ENCODE measurements at places on chromosomes 1 and 21.

- no peak for DNase-seq
These were observed 14.5 kb downstream of the KRTAP10-1 start for GRCh38 chr21:44525391-44526095.

GRCh38 chr1:212247179-212247721 is 38.0 kb upstream of the PPP2R5A start:
- DNase-seq: peak; percentile 67

DNA sequence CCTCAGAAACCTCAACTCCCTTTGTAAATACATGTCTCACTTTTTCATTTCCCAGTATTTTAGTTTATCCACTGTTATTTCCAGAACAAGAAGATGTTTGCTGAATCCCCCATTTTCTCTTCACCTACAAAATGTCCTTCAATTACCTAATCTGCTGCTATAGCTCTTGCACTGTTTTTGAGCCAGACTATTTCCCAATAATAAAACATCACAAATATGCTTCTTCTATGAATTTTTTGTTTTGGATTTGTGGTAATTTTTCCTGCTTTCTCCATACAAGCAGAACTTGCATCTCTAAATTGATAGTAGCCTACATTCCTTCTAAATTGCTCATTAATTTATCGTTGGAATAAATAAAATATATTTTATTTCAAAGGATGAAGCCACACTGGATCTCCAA is 199.6 kb upstream of the C1orf87 start:
- peak; percentile 51 for DNase-seq

DNA sequence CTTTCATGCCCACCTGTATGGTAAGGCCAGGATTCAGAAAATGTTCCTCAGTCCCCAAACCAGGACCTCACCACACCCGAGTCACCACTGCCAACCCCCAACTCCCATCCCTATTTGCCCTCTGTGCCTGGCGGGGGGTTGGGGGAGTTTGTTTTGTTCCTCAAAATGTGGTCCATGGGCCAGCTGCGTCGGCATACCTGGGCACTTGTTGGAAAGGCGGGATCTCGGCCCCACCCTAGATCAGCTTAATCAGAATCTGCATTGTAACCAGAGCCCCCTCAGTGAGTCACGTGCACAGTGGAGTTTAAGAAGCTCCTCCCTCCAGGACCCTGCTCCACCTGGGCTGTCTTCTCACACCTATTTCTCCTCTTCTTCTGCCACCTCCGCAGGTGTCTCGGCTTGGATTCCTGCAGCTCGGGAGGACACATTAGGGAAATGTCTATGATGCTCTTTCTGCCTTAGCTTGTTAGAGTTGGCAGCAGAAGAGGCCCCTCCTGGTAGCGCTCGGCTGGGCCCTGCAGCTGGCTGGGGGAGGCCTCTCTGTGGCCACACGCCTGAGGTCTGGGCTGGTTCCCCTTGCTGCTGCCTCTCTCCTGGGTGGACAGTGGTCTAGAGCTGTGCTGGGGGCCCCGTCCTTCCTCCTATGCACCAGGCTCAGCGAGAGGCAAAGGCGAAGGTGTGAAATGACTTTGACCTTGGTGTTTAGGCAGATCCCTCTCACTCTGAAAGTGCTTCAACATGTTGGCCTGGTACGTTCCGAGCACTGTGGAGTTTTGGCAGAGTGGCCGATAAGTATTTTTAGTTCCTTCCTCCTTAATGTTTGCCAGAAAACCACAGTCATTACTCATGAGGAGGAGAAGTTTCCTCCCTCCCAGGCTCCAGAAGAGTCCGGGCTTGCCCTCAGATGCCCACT is 41.8 kb upstream of the CAMTA1 start:
- peak; percentile 58 for DNase-seq

DNA sequence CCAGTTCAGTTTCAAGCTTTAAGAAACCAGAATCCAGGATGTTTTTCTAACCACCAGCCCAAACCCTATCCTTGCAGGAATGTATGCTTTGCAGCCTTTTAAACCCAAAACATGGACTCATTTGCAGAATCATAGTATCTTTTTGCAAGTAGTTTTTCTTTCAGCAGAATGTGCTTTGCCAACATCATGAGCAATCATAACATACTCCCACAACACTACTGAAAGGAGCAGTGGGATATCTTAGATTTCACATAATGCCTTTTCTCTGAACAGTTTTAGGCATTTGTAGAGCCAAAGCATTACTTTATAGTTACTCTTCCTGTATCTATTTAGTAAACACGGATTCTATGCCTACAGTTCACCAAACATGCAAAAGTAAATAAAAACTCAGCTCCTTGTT is 10.0 kb upstream of the SH2D2A start:
- DNase-seq: no peak

DNA sequence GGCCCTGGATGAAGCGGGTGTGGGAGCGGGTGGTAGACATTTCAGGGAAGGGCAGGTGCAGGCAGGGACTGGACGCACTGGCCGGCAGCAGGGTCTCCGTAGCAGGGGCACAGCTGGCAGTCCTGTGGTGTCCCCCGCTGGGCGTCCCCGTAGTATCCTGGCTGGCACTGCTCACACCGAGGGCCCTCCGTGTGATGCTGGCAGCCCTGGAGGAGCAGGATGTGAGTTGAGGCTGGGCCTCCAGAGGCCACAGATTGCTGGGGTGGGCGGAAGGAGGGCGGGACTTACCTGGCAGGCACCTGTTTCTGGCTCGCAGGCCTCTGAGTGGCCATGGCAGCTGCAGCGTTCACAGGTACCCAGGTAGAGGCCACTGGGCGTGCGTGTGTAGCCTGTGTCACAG is 62.3 kb downstream of the LDLRAD2 start:
- no peak for DNase-seq

DNA sequence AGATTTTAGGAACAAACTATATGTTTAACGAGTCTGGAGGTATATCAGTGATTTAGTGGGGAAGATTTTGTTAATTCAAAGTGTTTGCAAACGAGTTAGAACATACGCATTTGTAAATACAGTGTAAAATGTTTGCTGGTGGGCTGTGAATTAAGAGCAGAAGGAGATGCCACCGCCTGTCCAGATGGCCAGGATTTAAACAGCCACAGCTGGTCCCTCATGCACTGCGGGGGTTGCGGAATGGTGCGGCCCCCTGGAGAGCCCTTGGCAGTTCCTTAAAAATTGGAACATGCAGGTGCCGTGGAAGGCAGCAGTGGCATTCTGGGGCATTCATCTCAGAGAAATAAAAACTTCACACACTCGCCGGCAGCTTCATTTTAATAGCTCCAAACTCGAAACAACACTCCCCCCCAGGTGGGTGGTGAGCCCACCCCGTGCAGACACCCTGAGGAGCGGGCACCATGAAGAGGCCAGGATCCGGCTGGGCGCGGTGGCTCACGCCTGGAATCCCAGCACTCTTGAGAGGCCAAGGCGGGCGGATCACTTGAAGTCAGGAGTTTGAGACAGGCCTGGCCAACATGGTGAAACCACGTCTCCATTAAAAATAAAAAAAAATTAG is 3.5 kb upstream of the C1orf159 start:
- no peak for DNase-seq

DNA sequence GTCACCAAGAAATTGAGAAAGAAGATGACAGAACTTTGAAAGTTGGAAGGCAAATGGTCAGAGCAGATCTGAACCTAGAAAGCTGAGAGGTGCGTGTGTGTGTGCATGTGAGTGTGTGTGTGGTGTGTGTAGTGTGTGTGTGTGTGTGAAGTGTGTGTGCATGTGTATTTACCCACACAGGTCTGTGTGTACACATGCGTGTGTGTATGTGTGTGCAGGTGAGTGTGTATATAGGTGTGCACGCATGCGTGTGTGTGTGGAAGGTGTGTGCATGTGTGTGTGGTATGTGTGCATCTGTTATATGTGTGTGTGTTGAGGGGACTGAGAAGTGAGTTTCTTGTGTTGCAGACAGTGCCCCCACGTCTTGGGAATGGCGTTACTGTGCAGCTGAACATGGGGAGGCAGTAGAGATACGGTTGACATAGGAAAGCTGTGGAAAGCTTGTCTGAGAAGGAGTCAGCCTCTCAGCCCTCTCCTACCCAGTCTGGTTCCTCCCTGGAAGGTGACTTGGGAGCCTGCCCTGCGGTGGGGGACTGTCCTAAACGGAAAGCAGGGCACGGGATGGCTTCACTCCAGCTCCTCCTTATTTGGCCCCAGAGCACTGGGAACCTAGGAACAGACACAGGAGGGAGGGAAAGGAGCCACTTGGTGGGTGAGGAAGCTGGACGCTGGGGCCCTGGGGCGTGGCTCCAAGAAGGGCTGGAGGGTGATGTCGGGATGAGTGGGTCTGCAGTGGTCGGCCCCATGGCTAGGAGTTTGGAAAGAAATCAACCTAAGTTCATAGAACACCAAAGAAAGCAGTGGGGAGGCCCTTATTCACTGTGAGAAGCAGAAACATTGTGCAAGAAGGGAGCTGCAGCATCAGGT is 97.2 kb downstream of the PCBP3 start:
- no peak for DNase-seq

GRCh38 chr1:155123801-155124200 is 3.9 kb upstream of the EFNA1 start:
- DNase-seq: no peak

Data from iris pigment epithelial cell (primary cell).